Esophagus squamous epithelium (tissue), 5 donors: ENCODE measurements at places on chromosomes 7 and 10. TPM values are rescaled to one million over a fixed set of nuclear protein-coding genes. Genes with fewer than 3 reads are reported as not detected.

- no peaks in the 10 kb centered on the region for H3K27me3 ChIP-seq
- H3K36me3 ChIP-seq, result peaks cover 6% of the 10 kb centered on the region
- H3K4me1 ChIP-seq, result no peaks in the 10 kb centered on the region
- H3K4me3 ChIP-seq, result no peak overlapping the region
- no peak for DNase-seq
- peak overlapping the region; percentile 47 for H3K27ac ChIP-seq
Observed at GRCh38 chr10:124006526-124006925, 86.9 kb downstream of the CHST15 start.

DNA sequence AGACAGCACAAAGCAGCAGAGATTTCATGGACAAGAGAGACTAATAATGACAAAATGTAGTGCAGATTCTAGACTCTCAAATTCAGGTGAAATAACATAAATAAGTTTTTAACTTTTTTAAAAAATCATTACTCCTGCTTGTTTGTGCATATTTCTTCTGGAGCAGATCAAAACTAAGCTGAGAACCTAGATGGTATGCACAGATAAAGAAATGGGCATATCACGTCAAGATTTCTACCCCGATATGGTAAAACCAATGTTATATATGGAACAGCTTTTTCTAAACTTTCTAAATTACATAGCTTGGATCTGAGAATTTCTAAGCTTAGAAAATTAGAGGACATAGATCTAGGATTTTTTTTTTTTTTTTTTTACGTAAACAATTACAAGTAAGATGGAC, 18.2 kb downstream of the TWIST1 start:
- H3K4me3 ChIP-seq, result no peak overlapping the region
- no peaks in the 10 kb centered on the region for H3K36me3 ChIP-seq
- H3K27ac ChIP-seq, result peak overlapping the region; percentile 22
- no peaks in the 10 kb centered on the region for H3K4me1 ChIP-seq
- no peak for DNase-seq

GRCh38 chr10:80699602-80700039, 161.9 kb downstream of the SH2D4B start:
- H3K27ac ChIP-seq, result no peak overlapping the region
- no peaks in the 10 kb centered on the region for H3K36me3 ChIP-seq
- peak; percentile 10 for DNase-seq
- H3K4me1 ChIP-seq, result no peaks in the 10 kb centered on the region
- H3K4me3 ChIP-seq, result no peak overlapping the region

GRCh38 chr7:26179826-26180497, 20.6 kb downstream of the HNRNPA2B1 start:
- H3K27me3 ChIP-seq, result no peaks in the 10 kb centered on the region
- peaks cover 3% of the 10 kb centered on the region for H3K36me3 ChIP-seq
- H3K4me1 ChIP-seq, result no peaks in the 10 kb centered on the region
- no peak overlapping the region for H3K27ac ChIP-seq

GRCh38 chr7:11726001-11726793, 105.8 kb downstream of the THSD7A start:
- H3K27me3 ChIP-seq, result no peaks in the 10 kb centered on the region
- no peak overlapping the region for H3K27ac ChIP-seq
- no peak for DNase-seq
- H3K36me3 ChIP-seq, result no peaks in the 10 kb centered on the region

DNA sequence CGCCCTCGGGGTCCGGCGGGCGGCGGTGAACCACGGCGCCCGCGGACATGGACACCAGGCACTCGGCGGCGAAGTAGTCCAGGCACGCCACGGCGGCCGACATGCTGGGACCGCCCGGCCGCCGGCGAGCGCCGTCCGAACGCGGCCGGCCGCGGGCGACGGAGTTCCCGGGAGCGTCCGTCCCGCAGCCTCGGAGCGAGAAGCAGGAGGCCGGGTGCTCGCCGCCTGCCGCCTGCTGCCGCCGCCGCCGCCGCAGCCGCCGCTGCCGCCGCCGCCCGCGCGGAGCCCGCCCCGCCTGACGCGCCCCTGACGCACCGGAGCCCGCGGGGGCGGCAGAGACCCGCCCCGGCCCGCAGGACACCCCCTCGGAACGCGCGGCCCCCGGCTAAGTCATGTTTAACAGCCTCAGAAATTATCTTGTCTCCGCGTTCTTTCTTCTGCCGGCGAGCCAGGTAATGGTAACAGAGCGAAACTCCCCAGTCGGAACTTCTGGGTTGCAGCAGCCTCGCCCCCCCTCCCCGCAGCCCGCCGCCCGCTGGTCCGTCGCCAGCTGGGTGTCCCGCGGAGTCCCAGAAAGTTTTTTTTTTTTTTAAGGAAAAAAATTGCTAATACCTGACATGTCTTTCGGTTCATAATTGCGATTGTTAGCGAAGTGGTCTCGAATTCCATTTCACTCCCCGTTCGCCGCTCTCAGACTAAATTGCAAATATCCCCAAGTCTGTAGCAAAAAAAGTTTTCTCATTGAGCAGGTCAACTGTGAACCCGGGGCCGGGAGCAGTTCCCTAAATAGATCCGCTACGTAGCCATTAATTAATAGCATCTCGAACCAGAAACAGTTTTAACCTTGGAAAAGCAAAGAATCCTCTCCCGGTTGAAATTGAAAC, at the start of gene KLF14:
TSS of gene KLF14 (minus strand) at position 277 of the 884 bp plus-strand sequence. CDS start at position 103, 174 bp downstream.
- H3K4me1 ChIP-seq, result peaks cover 3% of the 10 kb centered on the region
- no peaks in the 10 kb centered on the region for H3K36me3 ChIP-seq
- H3K27me3 ChIP-seq, result peaks cover 32% of the 10 kb centered on the region
- H3K27ac ChIP-seq, result no peak within 1 kb of the TSS

GRCh38 chr7:70944516-70944915, 187.4 kb upstream of the GALNT17 start:
- no peaks in the 10 kb centered on the region for H3K4me1 ChIP-seq
- no peaks in the 10 kb centered on the region for H3K36me3 ChIP-seq
- H3K27me3 ChIP-seq, result no peaks in the 10 kb centered on the region
- no peak overlapping the region for H3K4me3 ChIP-seq

DNA sequence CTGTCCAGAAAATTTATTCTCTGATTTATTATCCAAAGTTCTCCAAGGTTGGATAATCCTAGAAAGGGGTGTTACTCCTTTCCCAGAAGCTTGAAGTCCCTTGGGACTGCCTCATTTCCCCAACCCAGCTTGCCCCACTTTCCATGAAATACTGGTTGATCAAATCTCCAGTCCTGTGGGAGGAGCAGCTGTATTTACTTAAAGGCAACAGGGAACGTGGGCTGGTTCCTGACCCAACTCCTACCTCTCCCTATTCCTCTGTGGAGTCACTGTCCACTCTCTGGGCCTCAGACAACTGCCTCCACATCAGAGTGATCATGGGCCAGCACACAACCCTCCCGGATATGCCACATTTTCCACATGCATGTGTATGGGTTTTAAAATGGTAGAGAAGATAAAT, 166.2 kb upstream of the PRR15 start:
- no peaks in the 10 kb centered on the region for H3K27me3 ChIP-seq
- H3K27ac ChIP-seq, result no peak overlapping the region
- no peaks in the 10 kb centered on the region for H3K36me3 ChIP-seq
- H3K4me1 ChIP-seq, result no peaks in the 10 kb centered on the region
- no peak for DNase-seq

- DNase-seq, result no peak
- no peak overlapping the region for H3K4me3 ChIP-seq
- H3K27me3 ChIP-seq, result no peaks in the 10 kb centered on the region
- no peaks in the 10 kb centered on the region for H3K36me3 ChIP-seq
- H3K27ac ChIP-seq, result no peak overlapping the region
Observed at GRCh38 chr10:108425283-108425964, 1260.9 kb upstream of the SORCS1 start.

DNA sequence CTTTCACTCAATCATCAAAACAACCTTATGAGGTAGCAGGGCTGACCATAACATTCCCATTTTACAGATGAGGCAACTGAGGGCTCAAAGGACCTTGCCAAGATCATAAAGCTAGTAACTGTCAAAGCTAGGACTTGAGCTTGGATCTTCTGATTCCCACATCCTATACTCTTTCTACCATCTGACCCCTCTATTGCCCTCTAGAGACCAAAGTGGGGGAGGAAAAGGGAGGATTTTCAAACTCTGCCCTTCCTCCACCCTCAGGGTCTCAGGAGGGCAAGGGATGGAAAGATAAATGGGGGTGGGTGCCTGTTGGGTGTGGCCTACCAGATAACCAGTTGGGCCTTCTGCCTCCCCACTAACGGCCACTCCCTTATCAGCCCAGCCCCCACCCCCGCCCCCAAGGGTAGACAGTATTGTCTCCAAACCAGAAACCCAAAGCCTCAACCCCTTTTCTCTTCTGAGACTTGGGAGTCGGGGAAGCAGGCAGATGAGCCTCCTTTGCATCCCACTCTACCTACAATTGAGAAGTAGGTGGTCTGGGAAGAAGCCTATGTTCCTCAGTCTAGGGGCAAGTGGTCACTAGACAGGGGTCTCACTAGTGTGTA, 7.9 kb downstream of the LDB1 start:
- DNase-seq, result no peak
- H3K4me3 ChIP-seq, result peak overlapping the region; percentile 58
- H3K4me1 ChIP-seq, result peaks cover 45% of the 10 kb centered on the region
- peaks cover 47% of the 10 kb centered on the region for H3K36me3 ChIP-seq
- H3K27ac ChIP-seq, result no peak overlapping the region
- H3K27me3 ChIP-seq, result no peaks in the 10 kb centered on the region

GRCh38 chr7:99000196-99000903, 122.0 kb downstream of the TRRAP start:
- no peak overlapping the region for H3K27ac ChIP-seq
- H3K4me3 ChIP-seq, result no peak overlapping the region
- no peak for DNase-seq
- peaks cover 25% of the 10 kb centered on the region for H3K36me3 ChIP-seq

DNA sequence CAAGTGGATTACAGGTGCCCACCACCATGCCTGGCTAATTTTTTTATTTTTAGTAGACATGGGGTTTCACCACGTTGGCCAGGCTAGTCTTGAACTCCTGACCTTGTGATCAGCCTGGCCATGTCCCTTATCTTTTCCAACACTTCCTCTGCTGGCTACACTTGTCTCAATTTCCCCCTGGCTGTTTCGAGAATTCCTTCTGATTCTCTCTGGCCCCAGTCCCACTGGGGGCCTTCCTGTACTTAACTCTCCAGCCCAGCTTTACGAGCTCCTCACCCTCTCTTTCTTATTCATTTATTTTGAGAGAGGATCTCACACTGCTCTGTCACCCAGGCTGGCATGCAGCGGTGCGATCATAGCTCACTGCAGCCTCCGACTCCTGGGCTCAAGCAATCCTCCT, 8.5 kb downstream of the EPHB4 start:
- no peak overlapping the region for H3K27ac ChIP-seq
- peaks cover 59% of the 10 kb centered on the region for H3K36me3 ChIP-seq
- no peak overlapping the region for H3K4me3 ChIP-seq
- DNase-seq, result no peak
- no peaks in the 10 kb centered on the region for H3K4me1 ChIP-seq

DNA sequence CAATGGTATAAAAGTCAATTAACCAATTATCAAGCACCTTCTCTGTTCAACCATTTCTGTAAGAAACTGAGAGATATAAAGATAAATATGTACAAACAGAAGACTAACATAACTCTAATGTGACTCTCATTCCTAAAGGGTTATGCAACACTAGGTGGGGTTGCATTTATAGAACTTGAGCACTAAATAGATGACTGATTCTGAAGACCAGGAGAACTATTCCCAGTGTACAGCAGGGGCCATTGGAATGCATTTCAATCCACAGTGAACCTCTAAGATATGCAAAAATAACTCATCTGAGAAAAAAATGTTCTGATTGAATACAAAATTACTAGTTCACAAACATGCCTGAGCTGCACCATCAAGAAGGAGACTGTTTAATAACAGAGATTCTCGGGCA, 341.2 kb upstream of the STEAP1 start:
- no peaks in the 10 kb centered on the region for H3K36me3 ChIP-seq
- H3K27me3 ChIP-seq, result no peaks in the 10 kb centered on the region
- no peaks in the 10 kb centered on the region for H3K4me1 ChIP-seq
- DNase-seq, result no peak
- no peak overlapping the region for H3K4me3 ChIP-seq

GRCh38 chr10:121368347-121369025, 229.8 kb downstream of the FGFR2 start:
- no peak overlapping the region for H3K4me3 ChIP-seq
- no peak for DNase-seq
- no peaks in the 10 kb centered on the region for H3K4me1 ChIP-seq
- H3K27me3 ChIP-seq, result no peaks in the 10 kb centered on the region

DNA sequence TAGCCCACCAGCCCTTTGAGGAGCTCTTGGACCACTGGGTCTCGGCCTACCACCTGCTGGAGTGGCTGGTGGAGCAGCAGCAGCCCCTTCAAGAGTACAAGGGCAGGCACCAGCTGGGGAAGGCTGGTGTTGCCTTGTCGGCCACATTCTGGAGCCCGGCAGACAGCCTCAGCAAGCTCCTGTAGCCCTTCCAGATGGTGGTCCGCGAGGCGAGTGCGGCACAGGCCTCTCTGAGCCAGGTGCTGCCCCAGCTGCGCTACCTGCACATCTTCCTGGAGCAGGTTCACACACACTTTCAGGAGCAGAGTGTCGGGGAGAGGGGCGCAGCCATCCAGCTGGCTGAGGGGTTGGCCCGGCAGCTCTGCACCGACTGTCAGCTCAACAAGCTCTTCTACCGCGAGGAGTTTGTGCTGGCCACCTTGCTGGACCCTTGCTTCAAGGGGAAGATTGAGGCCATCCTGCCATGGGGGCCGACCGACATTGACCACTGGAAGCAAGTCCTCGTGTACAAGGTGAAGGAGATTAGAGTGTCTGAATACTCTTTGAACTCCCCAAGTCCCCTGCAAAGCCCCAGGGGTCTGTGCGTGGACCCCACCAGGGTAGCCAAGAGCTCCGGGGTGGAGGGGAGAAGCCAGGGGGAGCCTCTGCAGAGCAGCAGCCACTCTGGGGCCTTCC, 7.0 kb upstream of the ACTR3C start:
- no peaks in the 10 kb centered on the region for H3K27me3 ChIP-seq
- H3K4me3 ChIP-seq, result no peak overlapping the region
- no peak overlapping the region for H3K27ac ChIP-seq
- H3K36me3 ChIP-seq, result peaks cover 64% of the 10 kb centered on the region
- no peak for DNase-seq
- peaks cover 22% of the 10 kb centered on the region for H3K4me1 ChIP-seq

DNA sequence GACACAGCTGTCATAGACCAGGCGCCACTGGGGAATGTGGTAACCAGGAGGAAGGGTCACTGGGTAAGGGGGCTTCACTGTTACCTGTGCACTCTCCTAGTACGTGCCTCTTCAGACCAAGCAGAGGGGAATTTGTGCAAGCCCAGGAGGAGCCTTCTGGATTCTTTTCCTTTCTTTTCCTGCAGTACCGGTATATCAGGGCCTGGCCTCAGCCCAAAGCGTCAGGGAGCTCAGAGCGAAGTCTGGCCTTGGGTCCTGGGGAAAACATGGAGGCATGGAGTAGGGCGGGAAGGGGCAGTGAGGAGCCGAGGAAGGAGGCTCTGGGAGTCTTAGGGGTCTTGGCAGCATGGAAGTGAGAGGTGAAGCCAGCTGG, 133.6 kb upstream of the GDF10 start:
- no peaks in the 10 kb centered on the region for H3K36me3 ChIP-seq
- H3K4me3 ChIP-seq, result no peak overlapping the region
- peak overlapping the region; percentile 12 for H3K27ac ChIP-seq
- H3K27me3 ChIP-seq, result no peaks in the 10 kb centered on the region

The GARIN1A gene
- total RNA-seq, result 0.38 TPM

The WDFY4 gene
- 0.87 TPM for total RNA-seq

The HTR5A gene
- total RNA-seq, result not detected

The INMT gene
- total RNA-seq, result 11.0 TPM

The CALHM2 gene
- total RNA-seq, result 13.5 TPM

The PTPN20 gene
- total RNA-seq, result 1.8 TPM

The AGR2 gene
- 4.8 TPM for total RNA-seq

The SOSTDC1 gene
- total RNA-seq, result 2.5 TPM

The LMOD2 gene
- total RNA-seq, result not detected

The AFAP1L2 gene
- total RNA-seq, result 11.3 TPM

The CHST15 gene
- total RNA-seq, result 23.0 TPM

The VKORC1L1 gene
- total RNA-seq, result 18.5 TPM

The TSPAN33 gene
- total RNA-seq, result 0.44 TPM

The GPC2 gene
- 0.57 TPM for total RNA-seq
